ENCODE measurements at places on chromosomes 11 and 22.

DNA sequence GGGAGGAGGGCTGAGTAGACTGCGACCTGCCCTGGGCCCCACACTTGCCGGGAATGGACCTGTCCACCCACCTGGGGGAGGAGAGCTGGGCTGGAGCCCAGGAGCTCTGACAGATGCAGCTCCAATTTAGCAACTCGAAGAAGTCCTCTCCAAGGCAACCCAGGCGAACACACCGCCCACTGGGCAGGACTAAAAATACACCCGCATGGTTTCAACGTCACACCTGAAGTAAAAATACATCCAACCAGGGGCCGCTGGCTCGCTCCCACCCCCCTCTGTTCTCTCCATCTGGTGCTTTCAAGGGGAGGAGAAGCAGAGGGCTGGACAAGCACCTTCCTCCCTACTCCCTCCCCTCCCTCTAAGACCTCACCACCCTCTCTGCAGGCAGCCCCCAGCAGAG is 119.9 kb downstream of the FEZ1 start:
- peak; percentile 72 for DNase-seq

DNA sequence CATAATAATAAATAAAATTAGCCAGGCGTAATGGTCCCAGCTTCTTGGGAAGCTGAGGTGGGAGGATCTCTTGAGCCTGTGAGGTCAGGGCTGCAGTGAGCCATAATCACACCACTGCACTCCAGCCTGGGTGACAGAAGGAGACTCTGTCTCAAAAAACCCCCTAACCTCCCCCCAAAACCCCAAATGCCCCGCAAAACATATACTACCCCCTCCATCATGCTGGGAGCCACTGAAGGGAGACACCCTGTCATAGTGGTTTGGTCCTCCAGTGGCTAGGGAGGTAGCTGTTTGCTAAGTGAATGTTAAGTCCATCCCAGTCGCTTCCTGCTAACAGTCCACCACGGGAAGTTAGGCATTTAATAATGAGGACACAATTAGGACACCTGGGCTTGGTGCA is 125.0 kb downstream of the ABTB2 start:
- no peak for DNase-seq

DNA sequence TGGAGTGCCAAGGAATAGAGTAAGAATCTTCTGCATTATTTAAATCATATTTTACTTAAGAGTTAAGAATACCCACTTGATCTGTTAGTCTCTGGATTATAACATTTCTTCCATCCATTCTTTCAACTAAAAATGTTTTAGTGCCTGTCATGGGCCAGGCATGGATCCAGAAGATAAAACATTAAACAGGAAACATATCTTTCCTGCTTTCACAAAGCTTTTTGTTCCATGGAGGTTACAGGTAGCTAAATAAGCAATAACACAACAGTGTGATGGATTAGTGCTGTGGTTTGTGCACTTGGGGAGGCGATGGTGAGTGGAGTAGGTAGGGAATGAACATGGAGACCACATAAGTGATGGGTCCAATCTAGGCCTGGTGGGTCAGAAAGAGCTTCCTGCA is 258.5 kb downstream of the DDX10 start:
- no peak for DNase-seq

- DNase-seq: no peak
Observed at GRCh38 chr11:119774172-119774763, 45.3 kb upstream of the NECTIN1 start.

DNA sequence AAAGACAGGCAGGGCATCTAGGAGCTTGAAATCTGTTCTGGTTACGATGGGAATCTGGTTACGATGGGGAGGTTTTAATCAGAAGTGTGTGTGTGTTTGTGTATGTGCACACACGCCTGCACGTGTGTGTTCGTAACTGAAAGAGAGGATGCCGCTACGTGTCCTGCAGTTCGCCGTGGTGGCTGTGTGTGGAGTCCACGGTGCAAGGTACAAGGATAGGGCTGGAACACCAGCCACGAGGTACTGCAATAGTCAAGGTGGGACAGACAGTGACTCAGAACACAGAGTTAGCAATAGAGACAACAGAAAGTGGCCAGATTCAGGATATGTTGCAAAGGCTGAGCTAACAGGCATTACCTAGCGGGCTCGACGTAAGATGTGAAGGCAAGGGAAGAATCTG is 46.7 kb downstream of the IGSF9B start:
- DNase-seq: no peak

DNA sequence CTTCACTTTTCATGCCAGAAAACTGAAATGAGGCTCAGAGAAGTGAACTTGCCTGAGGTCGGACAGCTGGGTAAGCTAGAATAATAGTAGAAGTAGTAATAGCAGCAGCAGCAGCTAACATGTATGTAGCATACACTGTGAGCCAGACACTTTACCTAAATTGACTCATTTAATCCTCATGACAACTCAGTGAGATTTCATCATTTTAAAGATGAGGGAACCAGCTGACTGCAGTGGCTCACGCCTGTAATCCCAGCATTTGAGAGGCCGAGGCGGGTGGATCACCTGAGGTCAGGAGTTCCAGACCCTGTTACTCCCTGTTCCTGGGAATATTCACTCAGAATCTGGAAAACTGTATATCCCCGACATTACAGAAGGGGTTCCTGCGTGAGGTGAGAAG is 154.5 kb downstream of the DBX1 start:
- no peak for DNase-seq

DNA sequence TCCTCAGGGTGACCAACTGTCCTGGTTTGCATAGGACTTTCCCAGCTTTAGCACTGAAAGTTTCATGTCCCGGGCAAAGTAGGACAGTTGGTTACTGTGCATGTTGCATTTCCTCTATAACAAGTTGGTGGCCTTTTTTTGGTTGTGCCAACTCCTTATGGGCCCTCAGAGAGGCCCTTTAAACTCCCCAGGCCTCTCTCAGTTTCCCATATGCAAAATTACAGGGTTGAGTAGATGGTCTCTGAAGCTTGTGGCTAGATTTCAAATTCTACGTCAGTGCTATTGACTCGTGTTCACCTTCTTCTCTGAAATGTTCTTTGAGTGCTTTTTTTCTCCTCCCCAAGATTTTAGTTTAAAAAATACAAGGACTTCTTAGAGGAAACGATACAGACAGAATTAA is 92.5 kb downstream of the MYO18B start:
- DNase-seq: no peak

- no peak for DNase-seq
Observed at GRCh38 chr11:59223611-59224010, 10.9 kb upstream of the MPEG1 start.

DNA sequence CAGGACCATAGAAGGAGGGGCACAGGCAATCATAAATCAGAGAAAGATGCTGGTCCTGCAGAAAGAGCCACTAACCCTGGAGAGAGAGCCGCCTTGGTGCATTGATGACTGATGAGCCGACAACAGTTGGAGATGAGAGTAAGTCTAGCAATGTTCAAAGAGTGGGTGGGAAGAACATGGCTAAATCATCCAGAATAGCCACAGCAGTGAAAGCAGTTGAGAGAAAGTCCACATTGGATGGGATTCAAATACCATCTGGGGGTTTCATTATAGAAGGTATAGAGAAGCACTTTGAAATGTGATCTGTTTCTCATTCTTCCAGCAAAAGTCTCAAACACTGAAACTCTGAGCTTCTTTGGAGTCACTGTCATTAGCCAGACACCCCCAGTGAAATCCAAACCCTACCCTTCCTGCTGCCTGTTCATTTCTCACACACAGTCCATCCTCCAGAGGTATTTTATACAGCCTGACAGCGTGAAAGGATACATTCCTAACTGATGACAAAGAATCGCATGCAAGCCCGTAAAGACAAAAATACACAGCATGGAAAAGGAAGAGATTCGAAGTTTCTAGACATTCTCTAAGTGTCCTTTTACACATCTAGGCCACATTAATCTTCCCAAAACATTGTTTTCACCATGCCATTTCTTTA is 303.1 kb upstream of the MPPED2 start:
- peak; percentile 65 for DNase-seq

DNA sequence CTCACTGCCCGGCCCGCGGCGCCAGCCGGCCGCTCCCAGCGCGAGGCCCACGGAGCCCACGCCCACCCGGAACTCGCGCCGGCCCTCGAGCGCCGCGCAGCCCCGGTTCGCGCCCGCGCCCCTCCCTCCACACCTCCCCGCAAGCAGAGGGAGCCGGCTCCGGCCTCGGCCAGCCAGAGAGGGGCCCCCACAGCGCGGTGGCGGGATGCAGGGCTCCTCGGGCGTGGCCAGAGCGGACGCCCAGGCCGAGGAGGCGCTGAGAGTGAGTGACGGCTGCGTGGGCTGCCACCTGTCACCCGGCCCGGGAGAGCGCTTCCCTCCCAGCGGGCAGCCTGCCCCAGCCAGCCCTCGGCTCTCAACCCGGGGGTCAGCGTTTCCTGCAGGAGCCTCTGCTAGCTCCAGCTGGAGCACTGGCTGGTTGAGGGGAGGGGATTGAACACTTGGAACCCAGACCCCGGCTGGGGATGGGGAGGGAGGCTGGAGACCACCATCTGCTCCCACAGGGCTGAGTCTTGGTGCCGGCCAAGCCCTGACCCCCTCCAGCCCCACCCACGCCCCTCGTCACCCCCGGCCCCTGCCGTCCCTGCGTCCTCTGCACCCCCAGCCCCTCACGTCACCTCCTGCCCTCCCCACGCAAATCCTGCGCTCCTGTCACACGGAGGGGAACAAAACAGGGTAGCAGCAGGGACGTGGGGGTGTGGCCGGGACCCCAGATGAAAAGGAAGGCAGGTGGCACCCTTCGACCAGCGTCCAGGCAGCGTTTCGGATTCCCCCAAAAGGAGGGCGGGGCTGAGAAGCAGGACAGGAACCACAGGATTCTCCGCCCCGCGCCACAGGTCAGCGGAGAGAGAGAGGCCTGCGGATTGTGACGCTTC is 157.0 kb downstream of the BRD1 start:
- no peak for DNase-seq

- no peak for DNase-seq
Observed at GRCh38 chr11:69538854-69539253, 57.4 kb downstream of the LINC01488 start.

DNA sequence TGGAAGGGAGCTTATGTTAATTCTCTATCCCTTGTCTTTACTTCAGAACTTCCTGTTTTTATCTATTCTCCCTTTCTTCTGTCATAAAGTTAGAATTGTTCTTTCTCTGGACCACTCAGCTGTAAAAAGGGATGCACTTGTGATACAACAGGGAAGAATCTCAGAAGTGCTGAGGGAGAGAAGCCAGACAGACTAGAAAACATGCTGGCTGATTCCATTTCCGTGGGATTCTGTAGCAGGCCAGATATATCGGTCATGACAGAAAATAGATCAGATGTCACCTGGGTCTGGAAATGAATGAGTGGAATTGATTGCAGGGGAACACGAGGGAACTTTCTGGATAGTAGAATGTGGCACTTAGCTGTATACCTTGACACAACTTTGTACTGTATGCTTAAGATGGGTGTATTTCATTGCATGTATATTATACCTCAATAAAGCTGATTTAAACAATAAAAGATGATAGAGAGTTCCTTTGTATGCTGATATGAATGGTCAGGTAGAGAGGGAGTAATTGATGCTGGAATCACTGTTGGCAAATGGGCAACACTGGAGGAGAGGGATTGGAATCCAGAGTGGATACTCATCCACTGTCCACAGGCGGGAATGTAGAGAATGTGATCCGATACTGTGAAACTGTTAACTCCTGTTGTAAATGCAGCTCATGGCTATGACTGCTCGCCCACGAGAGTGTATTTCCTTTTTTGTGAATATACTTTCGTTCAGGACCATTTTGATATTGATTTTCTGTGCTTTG is 59.6 kb downstream of the ATXN10 start:
- DNase-seq: peak; percentile 82

DNA sequence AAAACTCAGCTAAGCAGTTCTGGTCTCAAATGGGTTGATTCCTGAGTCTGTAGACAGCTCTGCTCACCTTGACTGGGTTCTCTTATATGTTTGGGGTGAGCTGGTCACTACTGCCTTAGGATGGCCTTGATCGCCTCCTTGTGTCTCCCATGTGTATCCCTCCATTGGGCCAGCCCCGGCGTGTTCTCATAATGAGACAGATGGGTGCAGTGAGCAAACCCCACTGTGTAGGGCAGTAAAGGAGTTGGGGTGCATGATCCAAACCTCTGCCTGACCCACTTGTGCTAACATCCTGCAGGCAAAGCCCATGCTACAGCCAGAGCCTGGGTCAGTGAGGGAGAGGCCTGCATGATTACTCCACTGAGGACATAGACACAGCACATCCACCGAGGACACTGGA is 657.6 kb downstream of the BRD1 start:
- no peak for DNase-seq

DNA sequence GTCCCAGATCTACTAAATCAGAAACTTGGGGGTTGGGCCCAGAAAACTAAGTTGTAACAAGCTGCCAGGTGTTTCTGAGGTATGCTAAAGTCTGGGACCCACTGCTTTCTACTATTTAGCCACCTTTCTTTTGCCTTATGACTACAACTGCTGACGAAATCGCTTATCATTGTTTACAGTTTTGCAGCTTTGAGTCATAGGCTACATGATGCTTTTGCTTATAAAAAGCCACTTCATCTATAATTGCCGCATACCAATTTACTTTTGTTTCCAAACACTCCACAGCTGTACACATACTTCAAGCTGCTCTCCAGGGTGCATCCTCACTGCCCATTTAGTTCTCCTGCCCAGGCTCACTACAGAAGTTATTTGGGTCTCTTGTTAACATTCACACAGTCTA is 144.7 kb downstream of the ENTHD1 start:
- peak; percentile 56 for DNase-seq

DNA sequence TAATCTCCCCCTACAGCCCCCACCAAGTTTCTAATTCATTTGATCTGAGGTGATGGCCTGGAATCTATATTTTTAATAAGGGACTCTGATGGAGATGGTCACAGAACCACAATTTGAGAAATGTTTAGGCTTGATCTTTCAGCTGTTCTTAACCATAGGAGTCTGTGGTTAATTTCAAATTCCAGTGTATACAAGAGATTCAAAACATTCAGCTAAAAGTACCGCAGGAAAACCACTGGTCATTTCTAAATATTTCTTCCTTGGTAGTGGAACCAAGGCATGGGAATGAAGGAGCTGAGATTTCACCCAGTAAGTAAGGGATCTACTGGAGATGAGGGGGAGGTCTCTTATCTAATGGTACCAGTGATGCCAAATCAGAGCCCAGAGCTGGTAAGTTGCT is 18.3 kb upstream of the GALNT18 start:
- DNase-seq: peak; percentile 6

DNA sequence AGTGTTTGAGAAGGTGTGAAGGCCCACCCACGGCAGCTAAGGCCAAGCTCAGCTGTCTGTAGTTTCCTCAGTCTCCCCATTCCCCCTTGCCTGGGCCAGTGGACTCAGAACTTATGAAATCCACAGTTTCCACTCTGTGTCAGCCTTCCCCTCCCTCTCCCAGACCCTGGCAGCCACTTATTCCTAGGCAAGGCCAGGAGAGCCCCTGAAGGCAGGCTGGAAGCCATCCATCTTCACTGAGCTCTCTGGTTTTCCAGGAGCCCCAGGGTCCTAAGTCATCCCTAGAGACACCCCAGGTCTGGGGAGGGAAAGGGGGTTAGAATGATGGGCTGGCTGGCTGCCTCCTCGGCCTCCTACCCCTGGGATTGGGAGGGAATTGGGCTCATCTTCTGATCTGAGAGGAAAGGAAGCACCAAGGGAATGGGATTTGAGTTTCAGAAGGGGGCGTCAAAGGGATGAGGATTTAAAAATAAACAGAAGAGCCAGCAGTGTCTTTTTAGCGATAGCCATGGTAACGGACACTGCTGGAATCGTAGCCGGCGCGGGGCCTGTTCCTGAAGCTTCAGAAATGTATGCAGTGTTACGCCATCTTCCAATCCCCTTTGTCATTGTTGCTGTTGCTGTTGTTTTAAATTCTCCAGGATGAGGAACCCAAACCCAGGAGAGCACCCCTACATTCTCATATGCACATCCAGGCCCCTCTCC is 561.1 kb upstream of the CADM1 start:
- no peak for DNase-seq

GRCh38 chr22:46456818-46457163 is 80.6 kb downstream of the CELSR1 start:
- DNase-seq: no peak

All from astrocyte (in vitro differentiated cells and primary cell).